ENCODE measurements at places on chromosomes 2 and 18.

DNA sequence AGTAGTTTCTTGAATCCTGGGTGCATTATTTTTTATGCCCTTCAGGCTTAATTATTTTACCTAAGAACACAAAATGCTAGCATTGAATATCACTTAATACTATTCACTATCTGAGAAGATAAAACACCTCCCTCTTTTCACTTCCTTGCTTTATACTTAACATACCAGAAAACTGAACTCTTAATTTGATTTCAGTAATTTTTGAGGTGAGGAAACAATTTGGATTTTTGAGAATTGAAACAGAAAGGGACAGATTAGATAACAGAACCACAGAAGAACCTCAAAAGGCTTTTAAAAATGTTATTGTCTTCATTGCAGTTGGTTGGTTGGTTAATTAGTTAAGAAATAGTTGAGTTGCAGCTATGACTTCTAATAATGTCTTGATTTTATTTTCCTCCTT, 69.5 kb downstream of the GPD2 start:
- DNase-seq: no peak

GRCh38 chr2:9262671-9263171, 56.1 kb downstream of the ASAP2 start:
- no peak for DNase-seq

GRCh38 chr2:174608866-174609214, 11.2 kb upstream of the WIPF1 start:
- DNase-seq: no peak

- DNase-seq: no peak
These were observed 33.7 kb upstream of the RNF152 start for GRCh38 chr18:61926532-61926931.

GRCh38 chr2:53407363-53408080, 360.1 kb upstream of the CHAC2 start:
- no peak for DNase-seq

DNA sequence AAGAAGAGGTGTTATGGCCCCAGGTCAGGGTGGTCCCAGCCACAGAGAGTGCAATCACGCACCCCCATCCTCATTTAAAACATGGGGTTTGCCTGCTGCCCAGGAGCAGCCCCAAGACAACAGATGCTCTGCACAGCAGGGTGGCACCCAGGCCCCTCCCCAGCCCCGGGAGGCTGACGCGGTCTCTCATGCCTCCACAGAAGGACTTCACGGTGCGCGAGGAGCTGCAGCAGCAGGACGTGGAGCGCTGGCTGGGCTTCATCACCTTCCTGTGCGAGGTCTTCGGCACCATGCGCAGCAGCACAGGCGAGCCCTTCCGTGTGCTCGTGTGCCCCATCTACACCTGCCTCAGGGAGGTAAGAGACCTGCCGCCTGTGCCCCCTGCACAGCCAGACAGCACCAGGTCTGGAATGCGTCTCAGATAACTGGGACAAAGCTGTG, 133.7 kb downstream of the SMAD7 start:
- no peak for DNase-seq

GRCh38 chr2:46997329-46997728, 81.7 kb upstream of the MCFD2 start:
- DNase-seq: no peak

DNA sequence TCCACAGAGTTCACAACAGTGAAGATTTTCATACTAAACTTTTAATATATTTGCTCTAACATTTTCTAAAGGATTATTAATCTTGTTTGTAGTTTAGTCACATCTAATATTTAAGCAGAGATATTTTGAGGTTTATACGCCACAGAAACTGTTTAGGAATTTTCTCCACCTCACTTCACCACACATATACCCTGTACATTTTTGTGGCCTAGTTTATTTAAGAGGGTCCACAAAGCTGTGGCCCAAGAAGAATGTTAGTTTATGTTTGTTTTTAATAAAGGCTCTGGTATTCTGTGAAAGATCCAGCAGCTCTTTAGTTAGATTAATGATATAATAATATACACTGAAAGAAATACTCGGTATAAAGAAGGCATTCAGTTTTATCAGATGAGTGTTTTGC, 132.7 kb upstream of the TTC27 start:
- DNase-seq: no peak

DNA sequence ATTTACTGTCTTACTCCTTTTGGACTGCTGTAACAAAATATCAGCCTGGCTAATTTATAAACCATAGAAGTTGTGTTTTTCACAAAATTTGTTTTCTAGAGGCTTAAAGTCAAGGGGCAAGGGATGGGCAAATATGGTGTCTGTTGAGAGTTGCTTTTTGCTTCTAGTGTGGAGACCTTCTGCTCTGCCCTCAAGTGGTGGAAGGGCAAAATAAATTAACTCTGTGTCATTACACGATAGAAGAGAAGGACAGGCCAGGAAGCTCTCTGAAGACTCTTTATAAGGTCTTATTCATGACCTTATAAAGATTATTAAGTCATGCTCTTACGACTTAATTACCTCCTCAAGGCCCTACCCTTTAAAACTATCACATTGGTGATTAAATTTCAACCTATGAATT, 181.2 kb upstream of the LRATD1 start:
- DNase-seq: no peak

DNA sequence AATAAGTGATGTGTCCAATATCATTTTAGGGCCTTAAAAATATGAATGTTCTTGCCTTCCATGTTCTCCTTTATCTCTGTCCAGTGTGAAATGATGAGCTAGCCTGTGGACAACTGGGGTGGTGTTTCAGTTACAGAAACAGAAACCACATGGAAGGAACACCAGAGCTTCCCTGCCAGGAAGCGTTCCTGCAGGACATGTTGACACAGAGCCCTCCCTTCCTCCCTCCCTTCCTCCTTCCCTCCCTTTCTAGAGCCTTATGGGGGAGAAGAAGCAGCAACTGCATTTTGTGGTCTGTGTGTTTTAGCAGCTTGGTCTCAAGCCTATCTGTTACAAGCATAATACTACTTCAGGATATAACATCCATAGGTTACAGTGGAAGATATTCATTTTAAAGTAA, 539.7 kb upstream of the NETO1 start:
- DNase-seq: no peak

DNA sequence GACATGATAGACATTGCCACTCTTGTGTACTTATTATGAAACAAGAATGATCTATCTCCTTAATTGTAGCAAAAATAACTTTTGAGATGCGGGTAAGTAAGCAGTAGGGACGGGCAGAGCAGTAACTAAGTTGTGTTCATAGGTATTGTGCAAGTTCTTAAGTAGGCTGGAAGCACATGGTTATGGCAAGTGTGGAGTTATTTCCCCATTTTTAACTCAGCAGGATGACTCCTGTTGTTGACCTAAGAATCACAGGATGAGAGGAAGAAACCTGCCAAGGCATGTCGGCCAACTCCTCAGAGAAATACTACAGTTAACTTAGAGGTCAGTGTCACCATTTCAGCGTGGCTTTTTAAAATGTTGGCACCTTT, 51.1 kb upstream of the FN1 start:
- DNase-seq: no peak

DNA sequence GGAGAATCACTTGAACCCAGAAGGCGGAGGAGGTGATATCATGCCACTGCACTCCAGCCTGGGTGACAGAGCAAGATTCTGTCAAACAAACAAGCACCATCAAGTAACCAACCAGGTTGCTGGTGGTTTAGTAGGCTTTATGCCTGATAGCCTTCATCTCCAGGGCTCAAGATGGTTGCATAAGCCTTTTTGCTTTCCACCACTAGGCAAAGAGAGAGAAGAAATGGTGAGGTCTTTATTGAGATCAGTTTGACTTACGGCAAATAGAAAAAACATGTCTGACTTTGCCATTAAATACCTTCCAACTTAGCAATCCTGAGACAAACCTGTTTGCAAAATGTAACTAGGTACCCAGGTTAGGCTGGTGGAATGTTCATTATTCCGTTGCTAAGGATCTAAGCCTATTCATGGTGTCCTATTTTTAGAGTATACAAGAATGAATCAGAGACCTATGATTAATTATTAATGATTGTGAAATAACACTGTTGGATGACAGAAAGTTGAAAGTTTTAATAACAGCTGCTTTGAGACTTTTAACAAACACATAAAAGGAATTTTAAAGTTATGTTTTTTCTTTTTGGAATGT, 53.5 kb upstream of the SLC38A11 start:
- no peak for DNase-seq

- no peak for DNase-seq
These were observed 104.1 kb upstream of the ITPRID2 start for GRCh38 chr2:181787310-181788048.

GRCh38 chr18:69205925-69206324, 194.8 kb upstream of the DOK6 start:
- DNase-seq: no peak

GRCh38 chr2:43531251-43531650, 64.6 kb downstream of the THADA start:
- DNase-seq: no peak

GRCh38 chr18:34314847-34315246, 90.1 kb upstream of the NOL4 start:
- DNase-seq: no peak

DNA sequence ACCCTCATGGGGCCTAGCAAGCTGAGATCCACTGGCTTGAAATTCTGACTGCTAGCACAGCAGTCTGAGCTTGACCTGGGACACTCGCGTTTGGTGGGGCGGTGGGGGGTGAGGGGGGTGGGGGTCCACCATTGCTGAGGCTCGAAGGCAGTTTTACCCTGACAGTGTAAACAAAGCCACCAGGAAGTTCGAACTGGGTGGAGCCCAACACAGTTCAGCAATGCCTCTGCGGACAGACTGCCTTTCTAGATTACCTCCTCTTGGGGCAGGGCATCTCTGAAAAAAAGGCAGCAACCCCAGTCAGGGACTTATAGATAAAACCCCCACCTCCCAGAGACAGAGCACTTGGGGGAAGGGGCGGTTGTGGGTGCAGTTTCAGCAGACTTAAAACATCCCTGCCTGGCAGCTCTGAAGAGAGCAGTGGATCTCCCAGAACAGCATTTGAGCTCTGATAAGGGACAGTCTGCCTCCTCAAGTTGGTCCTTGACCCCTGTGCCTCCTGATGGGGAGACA, 149.7 kb upstream of the TANK start:
- no peak for DNase-seq

DNA sequence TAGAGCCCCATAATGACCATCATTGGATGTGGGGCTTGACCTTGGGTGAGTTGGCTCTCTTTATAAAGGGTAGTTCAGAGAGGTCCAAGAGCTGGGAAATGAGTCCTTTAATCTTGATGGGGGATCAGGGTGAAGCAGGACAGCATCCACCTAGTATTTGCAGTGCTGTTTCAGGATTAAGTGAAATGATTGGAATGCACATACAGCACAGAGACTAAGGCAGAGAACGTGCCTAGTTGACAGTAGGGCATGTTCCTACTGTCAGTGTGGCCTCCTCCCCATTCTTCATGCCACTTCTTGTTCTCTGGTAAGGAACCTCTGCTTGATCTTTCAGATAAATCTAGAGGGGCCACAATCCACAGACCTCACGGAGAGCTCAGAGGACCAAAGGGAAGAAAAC, 78.9 kb downstream of the TRIM43 start:
- DNase-seq: no peak

- no peak for DNase-seq
These were observed 160.3 kb upstream of the COL3A1 start for GRCh38 chr2:188813857-188814256.

- no peak for DNase-seq
These were observed 63.5 kb downstream of the CAVIN2 start for GRCh38 chr2:191783416-191783815.

- no peak for DNase-seq
These were observed 196.1 kb downstream of the LTBP1 start for GRCh38 chr2:33142810-33143209.

- no peak for DNase-seq
These were observed 461.4 kb downstream of the TGIF1 start for GRCh38 chr18:3911413-3911812.

- DNase-seq: no peak
These were observed 42.4 kb downstream of the LRRFIP1 start for GRCh38 chr2:237669628-237670392.

DNA sequence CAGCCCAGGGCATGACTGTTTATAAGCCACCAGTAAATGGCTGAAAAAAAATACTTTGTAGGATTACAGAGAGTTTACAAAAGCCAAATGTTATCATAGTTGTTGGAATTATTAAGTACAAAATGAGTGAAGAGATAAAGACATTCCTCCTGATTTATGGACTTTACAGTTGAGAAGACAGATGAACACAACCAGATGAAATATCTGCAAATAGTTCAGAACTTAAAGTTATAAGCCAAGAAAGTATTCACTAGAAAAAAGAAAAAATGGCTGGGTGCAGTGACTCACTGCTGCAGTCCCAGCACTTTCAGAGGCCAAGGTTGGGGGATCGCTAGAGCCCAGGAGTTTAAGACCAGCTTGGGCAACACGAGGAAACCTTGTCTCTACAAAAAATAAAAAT, 11.2 kb downstream of the PMAIP1 start:
- DNase-seq: no peak

- DNase-seq: no peak
These were observed 1.5 kb upstream of the AAK1 start for GRCh38 chr2:69645031-69645431.

- DNase-seq: peak; percentile 51
These were observed at the start of gene SLC30A3 for GRCh38 chr2:27262379-27263286. TSS of gene SLC30A3 (minus strand) at chr2:27263047. CDS start at chr2:27262906, 141 bp downstream.

GRCh38 chr18:79736230-79736629, 56.6 kb downstream of the CTDP1 start:
- DNase-seq: no peak

DNA sequence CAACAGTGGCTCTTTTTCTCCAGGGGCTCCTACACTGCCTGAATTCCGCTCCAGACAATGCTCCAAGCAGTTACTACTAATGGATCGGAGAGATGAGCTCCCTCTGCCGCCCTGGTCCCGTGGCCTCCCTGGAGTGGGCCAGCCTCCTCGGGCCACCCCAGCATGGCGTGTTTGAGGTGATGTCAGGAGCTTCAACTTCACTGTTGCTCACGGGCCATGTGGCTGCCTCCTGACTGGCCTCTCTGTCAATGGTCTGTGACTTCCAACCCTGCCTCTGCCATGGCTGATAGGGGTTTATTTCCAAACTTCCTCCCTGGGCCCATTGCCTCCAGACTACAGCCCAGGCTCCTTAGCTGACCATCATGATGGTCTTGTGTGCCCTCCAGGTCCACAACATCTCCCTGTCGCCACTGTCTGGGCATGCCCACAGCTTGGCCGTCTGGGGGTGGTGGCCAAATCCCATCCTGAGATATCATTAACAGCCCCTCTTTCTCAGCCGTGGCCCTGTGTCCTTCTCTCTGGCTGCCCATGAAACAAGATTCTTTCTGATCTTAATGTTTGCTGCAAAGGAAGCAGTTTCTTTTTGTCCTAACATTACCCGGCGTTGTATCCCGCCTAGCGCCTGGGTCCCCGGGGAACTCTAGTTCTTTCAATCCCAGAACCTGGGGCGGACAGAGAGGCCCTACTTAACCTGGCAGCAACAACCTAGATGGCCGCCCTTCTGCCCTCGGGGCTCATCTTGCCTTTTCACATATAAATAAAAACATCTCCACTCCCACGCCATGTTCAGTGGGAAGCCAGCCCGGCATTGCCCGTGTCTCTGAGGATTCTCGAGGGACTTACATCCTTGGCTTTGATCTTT, 38.1 kb downstream of the ATOH8 start:
- DNase-seq: no peak
